ENCODE measurements at places on chromosomes 5 and 9. TPM values are rescaled to one million over a fixed set of nuclear protein-coding genes. Genes with fewer than 3 reads are reported as not detected.

GRCh38 chr5:179986328-179986727 is 78.6 kb upstream of the TBC1D9B start:
- DNase-seq, result no peak

- DNase-seq, result no peak
Measured at GRCh38 chr9:5543875-5544702, 33.8 kb downstream of the PDCD1LG2 start.

GRCh38 chr5:116632890-116633289 is 58.3 kb upstream of the SEMA6A start:
- DNase-seq, result no peak

- DNase-seq, result no peak
Measured at GRCh38 chr5:35963381-35963843, 25.0 kb upstream of the CAPSL start.

UGT3A1 gene
- polyA plus RNA-seq, result 142 TPM

FLT4 gene
- 10.2 TPM for polyA plus RNA-seq

TRAF1 gene
- 6.5 TPM for polyA plus RNA-seq

TMC1 gene
- polyA plus RNA-seq, result 0.16 TPM

All from large intestine (tissue), 12 donors.